ENCODE measurements at places on chromosomes 2 and 18.

DNA sequence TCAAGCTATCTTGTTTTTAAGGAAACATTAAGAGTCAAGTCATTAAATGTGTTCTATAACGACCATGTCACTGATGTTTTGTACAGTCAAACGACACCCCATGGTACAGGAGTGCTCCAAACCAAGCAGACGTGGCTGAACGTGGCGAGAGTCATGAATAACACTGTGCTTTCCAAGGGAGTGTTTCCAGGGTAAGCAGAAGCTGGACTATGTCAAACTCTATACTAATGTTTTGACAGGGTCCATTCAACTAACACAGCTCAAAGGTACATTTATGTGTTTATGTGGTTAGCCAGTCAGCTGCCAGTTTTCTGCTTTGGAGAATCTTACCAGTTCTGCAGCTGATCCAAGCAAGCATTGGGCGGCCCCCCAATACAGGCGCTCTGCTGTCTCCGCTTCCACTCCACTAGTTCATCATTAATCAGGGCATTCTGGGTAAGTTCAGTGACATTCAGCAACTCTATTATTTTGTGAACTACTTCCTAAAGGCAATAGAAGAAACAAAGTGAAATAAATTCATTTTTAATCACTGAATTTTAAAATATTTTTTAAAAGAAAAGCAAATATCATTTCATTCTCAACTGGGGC is 16.4 kb downstream of the STAT1 start:
- no peak for DNase-seq

- no peak for DNase-seq
Observed at GRCh38 chr2:50004667-50005066, 850.4 kb upstream of the FSHR start.

DNA sequence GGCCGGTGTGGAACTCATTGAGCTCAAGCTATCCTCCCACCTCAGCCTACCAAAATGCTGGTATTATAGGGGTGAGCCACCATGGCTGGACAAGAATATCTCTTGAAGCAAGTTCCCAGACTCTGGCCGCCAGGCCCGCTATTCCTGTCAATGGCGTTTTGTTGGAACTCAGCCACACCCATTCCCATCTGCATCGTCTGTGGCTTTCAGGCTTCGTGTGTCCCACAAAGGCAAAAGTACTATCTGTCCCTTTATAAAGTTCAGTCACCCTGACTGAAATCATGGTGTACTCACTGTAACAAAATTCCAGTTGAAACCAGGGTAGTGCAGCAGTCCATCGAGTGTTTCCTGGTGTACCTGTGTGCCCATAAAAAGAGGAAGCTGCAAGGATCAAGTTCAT is 96.7 kb downstream of the SH3BP4 start:
- no peak for DNase-seq

DNA sequence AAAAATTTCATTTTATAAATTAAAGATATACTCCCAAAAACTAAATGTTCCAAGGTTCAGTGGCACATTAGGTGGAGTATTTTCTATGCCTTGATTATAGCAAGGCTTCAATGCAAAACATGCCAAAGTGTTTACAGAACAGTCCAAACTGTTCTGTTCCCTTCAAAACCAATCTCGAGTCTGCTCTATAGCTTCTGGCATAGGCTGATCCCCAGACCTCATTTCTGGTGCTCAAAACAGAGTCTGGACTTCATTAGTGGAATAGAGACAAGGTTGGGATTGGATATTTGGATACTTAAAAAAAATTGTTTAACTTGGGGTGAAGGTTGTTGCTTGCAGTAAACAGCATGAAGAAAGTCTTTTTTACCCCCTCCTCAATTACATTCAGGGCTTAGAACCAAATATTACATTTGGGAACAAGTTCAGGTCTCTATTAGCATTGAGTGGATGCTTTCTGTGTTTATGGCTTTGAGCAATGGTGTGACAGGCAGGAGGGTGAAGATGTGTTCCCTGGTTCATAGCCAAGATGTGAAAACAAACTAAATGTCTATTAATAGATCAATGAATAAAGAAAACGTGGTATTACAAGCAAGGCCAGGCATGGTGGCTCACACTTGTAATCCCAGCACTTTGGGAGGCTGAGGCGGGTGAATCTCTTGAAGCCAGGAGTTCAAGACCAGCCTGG is 208.1 kb upstream of the RND3 start:
- DNase-seq: no peak

DNA sequence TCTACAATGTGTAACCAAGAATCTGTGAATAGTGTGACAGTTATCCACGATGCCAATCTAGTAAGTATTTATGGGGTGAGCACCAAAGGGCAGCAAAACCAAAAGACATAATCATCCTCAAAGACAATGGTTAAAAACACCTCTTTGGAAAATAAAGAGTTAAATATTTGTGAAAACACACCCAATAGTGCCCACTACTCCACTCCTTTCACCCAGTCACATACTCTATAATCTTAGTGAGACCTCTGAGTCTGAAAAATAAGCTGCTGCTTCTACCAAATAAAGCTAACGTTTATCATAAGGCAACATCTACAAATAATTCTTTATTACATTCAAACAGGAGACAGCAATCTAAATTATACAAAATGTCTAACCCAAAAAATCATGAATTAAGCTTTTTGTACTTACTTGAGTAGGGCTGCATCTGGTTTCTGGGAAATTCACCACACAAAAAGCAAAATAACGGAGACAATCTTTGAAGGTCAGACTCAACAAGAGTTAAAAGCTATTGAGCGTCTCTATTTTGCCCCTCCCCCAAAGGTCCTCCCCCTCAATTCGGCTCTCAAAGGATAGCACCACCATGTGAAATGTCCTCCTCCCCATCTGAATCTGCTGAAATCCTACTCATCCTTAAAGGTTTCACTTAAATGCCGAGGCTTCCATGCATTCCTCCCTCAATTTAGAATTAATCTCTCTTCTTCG is 2.0 kb downstream of the RAPH1 start:
- DNase-seq: no peak

- DNase-seq: no peak
Observed at GRCh38 chr2:236959876-236960275, 125.8 kb upstream of the COPS8 start.

GRCh38 chr18:3248658-3249359 is 1.2 kb downstream of the MYL12A start:
- DNase-seq: peak; percentile 14

GRCh38 chr18:24937639-24938275 is 414.2 kb downstream of the ZNF521 start:
- no peak for DNase-seq

- DNase-seq: no peak
Observed at GRCh38 chr2:61857224-61857623, 3.4 kb upstream of the FAM161A start.

GRCh38 chr2:159497256-159497655 is 119.1 kb downstream of the BAZ2B start:
- DNase-seq: no peak

- DNase-seq: no peak
Observed at GRCh38 chr2:141105763-141106162, 1025.1 kb downstream of the LRP1B start.

DNA sequence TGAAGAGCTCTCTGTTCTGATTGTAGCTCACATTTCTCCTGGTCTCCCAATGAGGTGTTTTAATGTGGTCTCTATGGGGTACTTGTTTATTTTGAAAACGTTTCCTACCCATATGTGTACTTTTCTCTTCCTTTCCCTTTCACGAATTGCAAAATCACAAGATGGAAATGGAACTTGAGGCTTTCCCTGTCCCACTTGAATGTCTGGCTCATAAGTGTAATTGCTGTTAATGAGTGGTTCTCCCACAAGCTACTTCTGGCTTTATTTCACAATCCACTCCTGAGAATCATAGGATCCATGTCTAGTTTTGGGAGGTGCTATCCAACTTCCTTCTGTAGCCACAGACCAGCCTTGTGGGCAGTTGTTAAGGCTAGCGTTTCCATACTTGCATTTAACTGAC is 81.1 kb upstream of the CAVIN2 start:
- DNase-seq: no peak

DNA sequence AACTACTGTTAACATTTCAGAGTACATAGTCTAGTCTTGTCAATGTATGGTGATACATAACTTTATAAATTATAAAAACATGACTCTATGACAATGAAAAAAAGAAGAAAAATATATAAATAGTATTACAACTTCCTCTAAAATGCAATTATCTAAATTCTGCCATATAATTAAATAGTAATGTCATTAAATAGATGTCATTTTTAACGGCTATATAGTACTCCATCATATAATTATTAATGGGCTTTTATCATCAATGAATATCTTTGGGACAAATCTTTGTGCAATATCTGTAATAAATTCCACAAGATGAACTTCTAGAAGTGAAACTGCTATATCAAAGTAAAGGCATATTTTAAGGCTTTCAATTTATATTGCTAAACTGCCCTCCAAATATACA is 24.8 kb downstream of the ATF2 start:
- no peak for DNase-seq

- no peak for DNase-seq
Observed at GRCh38 chr2:69436596-69436937, 668 bp downstream of the NFU1 start.

DNA sequence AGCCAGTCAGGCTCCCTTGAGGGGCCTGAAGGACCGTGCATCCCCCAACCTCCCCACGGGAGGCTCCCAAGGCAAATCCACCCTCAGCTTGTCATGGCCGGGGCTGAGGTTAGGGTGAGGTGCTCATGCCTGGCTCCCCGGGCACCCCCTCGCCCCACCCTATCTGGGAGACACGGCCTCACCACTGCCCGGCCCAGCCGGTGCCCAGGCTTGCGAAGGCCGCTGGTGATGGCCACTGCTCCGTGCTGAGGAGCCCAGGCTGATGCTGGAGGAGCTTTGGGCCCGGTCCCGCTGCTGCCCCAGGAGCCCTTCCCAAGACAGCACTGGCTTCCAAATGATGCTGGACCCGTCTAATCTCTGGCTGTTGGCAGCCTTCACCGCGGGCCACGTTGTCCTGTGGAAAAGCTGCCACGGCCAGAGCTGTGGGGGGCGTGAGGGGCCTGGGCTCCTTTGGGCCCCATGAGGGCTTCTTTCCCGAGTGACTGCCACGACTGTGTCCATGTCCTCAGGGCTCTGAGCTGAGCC is 135.7 kb upstream of the CTDP1 start:
- DNase-seq: no peak

DNA sequence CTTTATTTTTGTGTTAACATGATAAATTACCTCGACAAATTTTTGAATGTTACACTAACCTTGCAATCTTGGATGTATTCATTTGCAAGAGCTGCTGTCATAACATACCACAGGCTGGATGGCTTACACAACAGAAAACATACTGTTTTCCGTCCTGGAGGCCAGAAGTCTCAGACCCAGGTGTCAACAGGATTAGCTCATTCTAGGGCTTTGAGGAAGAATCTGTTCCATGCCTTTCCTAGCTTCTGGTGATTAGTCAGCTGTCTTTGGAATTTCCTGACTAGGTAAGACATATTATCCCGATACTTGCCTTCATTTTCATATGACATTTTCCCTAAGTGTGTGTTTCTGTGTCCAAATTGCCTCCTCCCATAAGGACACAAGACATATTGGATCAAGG is 188.6 kb upstream of the CDH19 start:
- no peak for DNase-seq

DNA sequence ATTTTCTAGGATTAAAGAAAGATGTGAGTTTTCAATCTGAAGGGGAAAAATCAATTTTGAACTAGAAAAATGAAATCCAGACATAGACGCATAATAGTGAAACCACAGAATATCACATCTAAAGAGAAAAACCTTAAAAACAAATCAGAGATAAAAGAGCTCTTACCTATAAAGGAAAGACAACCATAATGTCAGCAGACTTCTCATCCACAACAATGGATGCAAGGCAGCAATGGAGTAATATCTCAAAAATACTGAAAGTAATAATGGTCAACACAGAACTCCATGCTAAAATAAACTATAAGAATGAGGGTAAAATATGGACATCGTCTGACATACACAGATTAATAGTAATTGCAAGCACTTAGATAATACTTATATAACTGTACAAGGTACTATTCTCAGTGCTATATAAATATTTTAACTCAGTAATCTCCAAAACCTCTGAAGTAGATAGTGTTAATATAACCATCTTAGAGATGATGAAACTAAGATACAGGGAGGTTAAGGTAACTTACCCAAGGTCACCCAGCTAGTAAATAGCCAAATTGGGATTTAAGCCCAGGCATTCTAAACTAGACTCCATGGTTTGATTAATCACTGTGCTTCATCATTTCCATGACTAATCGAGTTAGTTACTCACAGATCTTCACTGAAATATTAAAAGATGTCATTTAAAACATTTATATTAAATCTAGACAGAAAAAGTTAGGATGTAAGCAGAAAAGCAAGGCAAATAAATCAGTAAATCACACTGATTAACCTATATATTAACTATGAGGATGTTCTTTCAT is 89.4 kb upstream of the SPTBN1 start:
- DNase-seq: no peak

- DNase-seq: no peak
Observed at GRCh38 chr2:35099342-35099741, 1256.2 kb upstream of the CRIM1 start.

- DNase-seq: no peak
Observed at GRCh38 chr18:71352618-71353017, 1063.8 kb downstream of the SOCS6 start.

GRCh38 chr2:23563151-23563550 is 178.2 kb downstream of the KLHL29 start:
- no peak for DNase-seq
